ENCODE measurements at places on chromosomes 16 and 17.

GRCh38 chr16:6558661-6559060 lies 774.0 kb upstream of the RBFOX1 start:
- DNase-seq, result no peak

GRCh38 chr16:77183137-77183536 lies 7.9 kb upstream of the MON1B start:
- no peak for DNase-seq

DNA sequence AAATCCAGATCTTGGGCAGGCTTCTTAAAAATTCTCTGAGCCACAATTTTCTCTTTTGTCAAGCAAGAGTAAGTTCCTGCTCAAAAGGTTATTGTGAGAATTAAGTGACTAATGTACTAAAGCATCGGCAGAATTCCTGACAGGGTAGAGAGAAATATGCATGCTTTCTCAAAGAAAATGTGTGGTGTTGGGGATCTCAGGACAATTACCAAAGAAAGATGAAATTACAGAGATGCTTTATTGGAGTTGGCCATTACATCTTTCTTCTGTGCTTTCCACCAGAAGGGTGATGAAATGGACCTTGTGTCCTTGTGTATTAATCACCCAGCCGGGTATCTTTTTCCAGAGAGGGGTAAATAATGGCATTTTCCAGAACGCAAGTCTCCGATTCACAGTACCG lies 1.7 kb upstream of the USP43 start:
- no peak for DNase-seq

DNA sequence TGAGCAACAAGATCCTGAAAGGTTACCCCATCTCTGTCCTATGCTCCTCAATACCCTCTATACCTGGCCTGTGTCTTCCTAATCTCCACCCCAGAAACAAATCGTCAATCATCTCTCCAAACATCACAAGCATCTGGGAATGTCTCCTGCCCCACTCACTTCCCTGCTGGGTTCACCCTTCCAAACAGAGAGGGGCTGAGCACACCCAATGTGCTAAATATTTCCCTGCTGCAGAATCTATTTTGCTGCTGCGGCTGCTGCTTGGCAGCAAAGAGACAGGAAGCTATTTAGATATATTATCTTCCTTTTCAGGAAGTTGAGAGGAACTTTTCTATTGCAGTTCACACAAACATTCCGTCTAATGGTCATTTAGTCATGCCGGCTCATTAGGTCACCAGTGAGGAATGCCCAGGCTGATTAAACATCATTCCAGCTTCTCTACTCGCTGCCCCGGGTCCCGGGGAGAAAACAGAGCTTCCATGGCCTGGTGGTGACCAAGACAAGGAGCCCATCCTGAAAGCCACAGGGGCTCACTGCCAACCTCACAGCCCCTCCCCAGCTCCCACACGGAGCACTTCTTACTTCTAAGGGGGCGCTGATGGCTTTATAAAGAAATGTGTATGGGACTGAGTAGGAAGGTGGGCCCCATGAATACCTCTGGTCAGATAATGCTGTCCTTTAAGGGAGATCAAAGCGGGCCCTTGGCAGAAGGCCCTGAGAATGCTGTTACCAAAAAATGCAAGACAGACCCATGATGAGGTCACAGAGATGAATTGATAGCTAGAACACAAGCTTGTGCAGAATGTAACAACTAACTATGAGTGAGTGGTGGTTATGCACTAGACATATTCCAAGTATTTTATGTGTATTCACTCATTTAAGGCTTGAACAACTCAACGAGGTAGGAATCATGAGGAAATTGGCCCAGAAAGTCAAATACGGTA lies 218.3 kb downstream of the SOX9 start:
- DNase-seq, result no peak

- no peak for DNase-seq
These were observed at the start of gene CEP295NL for GRCh38 chr17:78903101-78903779. Gene CEP295NL, minus strand, starts transcription at chr17:78903201. Its CDS starts 1,373 bp downstream, at chr17:78901828.

DNA sequence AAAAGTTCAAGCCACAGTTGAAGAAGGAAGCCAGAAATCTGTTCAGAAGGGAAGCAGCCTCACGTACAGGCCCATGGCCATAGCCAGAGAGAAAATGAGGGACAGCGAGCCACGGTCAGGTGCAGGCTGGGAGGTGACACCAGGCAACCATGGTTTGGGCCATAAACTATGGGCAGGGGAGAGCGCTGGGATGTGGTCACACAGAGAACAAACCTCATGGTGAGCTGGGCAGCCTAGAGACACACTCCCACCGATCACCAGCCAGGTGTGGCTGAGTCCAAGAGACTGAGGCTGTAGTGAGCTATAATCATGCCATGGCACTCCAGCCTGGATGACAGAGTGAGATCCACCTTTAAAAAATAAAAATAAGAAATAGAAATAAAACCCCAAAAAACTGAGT lies 76.5 kb downstream of the NETO2 start:
- no peak for DNase-seq

- no peak for DNase-seq
These were observed 138.4 kb downstream of the PRKCB start for GRCh38 chr16:23974223-23974622.

GRCh38 chr16:50861970-50862411 lies 120.1 kb downstream of the CYLD start:
- no peak for DNase-seq

DNA sequence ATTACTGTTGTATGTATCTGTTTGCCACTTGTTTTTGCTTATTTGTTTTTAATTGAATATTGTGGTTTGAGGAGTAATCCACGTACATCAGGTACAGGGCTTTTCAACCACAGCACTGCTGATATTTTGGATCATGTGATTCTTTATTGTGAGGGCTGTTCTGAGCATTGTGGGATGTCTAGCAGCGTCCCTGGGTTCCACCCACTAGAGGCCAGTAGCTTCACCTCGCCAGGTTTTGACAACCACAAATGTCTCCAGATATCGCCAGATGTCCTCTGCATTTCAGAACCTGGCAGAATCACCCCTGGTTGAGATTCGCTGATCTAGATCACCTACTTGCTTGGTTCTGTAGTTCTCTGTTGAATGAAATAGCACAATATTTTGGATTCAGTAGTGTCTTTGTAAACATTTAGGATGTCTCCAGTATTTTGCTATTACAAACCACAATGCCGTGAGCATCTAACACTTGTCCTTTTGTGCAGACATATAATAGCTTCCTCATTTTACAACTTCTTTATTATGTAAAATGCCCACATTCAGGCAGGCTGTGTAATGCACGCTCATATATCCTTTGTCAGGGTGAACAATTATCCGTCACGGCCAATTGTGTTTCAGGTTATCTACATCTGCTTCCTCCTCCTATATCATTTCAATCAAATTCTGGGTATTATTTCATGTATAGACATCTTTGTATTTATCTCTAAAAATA lies 380.3 kb downstream of the SNX29 start:
- DNase-seq, result no peak

DNA sequence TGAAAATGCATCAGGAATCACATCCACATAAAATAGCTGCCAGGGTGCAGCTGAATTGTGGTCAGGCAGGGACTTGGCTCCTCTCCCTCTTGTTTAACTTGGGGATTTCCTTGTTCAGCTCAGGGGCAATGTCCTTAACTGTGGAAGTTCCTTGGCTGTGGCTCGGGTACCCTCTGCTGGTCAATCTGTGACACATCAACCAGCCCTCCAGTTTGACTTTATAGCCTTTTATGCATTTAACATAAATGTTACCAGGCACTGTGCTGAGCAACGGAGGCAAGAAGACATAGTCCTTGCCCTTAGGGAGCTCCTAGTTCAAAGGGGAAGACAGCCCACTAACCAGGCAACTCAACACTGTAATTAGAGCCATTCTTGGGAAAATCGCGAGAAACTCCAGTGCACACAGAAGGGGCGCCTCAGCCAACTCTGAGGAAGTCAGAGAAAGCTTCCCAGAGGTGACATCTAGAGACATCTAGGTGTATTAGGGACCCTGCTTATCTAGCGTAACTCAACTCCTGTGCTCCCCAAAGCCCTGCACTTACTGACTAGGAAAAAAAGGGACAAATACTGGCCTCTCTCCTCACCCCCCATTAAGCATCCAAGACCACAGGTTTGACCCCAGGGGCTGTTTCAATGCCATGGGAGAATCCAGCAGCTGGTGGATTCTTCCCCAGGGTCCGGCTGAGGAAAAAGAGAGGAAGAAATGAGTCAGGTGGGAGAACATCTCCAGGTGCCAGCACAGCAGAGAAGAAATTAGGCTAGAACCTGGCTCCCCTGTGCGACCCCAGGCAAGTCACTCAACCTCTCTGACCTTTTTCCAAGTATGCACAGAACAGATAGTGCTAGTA lies 17.3 kb upstream of the EEF2K start:
- DNase-seq, result peak; percentile 35

DNA sequence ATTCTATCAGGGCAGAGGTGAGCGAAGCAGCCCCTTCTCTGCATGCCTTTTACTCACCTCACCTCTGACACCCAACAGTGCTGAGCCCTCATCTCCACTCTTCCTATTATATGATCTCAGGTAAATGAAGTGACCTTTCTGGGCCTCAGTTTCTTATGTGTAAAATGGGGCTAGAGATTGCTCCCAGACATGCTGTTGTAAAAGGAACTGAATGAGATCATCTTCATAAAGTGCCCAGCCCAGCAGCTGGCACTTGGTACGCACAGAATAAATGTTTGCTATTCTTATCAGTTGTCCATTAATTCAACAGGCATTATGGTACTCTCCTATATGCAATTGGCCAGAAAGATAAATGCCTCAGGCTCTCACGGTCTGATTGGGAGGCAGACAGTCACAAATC lies 4.5 kb upstream of the GALK1 start:
- no peak for DNase-seq

- DNase-seq, result no peak
These were observed 29.4 kb downstream of the ANKFY1 start for GRCh38 chr17:4234401-4234800.

DNA sequence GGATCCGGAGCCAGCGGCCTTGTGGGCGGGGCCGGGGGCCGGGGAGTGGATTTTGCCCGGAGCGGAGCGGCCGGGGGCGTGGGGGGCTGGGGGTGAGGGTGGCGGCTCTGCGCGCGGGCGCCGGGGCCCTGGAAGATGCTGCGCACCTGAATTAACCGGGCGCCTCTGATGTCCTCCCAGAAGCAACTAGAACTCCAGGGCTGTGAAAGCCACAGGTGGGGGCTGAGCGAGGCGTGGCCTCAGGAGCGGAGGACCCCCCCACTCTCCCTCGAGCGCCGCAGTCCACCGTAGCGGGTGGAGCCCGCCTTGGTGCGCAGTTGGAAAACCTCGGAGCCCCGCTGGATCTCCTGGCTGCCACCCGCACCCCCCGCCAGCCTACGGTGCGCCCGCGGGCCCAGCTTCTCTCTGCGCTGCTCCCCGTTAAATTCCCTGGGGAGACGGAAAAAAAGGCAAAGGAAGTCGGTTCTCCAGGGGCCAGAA lies 549 bp downstream of the SLC26A11 start:
- DNase-seq, result no peak

- DNase-seq, result no peak
These were observed 7.9 kb downstream of the TP53I13 start for GRCh38 chr17:29576214-29577000.

DNA sequence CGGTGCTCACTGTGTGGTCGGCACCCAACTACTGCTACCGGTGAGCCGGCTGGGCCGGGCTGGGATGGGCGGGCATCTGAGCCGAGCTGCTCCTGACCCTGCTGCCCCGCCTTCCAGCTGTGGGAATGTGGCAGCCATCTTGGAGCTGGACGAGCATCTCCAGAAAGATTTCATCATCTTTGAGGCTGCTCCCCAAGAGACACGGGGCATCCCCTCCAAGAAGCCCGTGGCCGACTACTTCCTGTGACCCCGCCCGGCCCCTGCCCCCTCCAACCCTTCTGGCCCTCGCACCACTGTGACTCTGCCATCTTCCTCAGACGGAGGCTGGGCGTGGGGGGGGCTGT lies 6.9 kb downstream of the TBX6 start:
- DNase-seq, result no peak

GRCh38 chr16:88170528-88170991 lies 212.2 kb upstream of the ZNF469 start:
- no peak for DNase-seq

GRCh38 chr17:44629314-44629713 lies 27.0 kb upstream of the MEIOC start:
- no peak for DNase-seq

GRCh38 chr17:69710926-69711325 lies 296.4 kb downstream of the MAP2K6 start:
- no peak for DNase-seq

- DNase-seq, result no peak
These were observed 66.8 kb downstream of the RTN4RL1 start for GRCh38 chr17:1958134-1958881.

GRCh38 chr16:71754652-71755051 lies 30.2 kb upstream of the PHLPP2 start:
- no peak for DNase-seq

GRCh38 chr17:82959242-82959930 lies 119.6 kb upstream of the ZNF750 start:
- DNase-seq, result no peak

GRCh38 chr17:40614431-40615067 lies 33.1 kb downstream of the SMARCE1 start:
- no peak for DNase-seq

GRCh38 chr17:10120749-10121148 lies 77.7 kb downstream of the GAS7 start:
- DNase-seq, result no peak

- DNase-seq, result no peak
These were observed 492 bp downstream of the SLC25A39 start for GRCh38 chr17:44324092-44324570.

GRCh38 chr16:80940069-80940856 lies 66.4 kb downstream of the CMC2 start:
- DNase-seq, result no peak

DNA sequence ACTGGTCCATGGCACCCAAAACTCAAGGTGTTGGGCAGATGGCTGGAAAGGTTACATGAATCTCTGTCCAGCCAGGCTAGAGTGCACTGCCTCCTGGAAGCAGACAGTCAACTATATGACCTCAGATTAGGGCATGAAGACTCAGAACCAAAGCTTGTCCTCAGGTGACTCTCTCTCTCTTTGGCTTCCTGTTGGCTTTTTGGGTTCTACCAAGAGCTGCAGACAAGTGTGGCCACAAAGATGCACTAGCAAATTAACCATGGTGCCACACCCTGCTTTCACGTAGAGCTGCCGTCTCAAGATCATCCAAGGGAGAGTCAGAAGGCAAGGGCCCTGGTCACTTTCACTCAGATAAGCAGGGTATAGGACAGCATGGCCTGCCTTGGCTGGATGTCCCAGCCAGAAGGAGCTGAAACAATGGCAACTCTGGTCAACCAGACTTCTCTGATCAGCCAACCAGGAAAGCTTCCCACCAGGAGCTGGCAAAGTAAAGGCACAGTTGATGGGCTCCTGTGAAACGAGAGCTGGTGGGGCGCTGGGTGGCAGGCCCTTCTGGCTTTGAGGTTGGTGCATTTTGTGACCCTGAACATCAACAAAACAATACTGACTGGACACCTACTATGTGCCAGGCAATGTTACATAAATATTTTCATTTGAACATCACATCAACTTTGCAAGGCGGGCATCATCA lies 31.9 kb downstream of the CUEDC1 start:
- DNase-seq, result no peak

GRCh38 chr17:40283662-40284061 lies 4.0 kb upstream of the CDC6 start:
- DNase-seq, result no peak
